T-cell (primary cell): ENCODE measurements at places on chromosomes 1 and 21. TPM values are rescaled to one million over a fixed set of nuclear protein-coding genes. Genes with fewer than 3 reads are reported as not detected.

- DNase-seq = no peak
- H3K4me3 ChIP-seq = no peak overlapping the region
- no peak overlapping the region for H3K27ac ChIP-seq
Measured at GRCh38 chr1:156483397-156483796, 17.2 kb downstream of the MEF2D start.

DNA sequence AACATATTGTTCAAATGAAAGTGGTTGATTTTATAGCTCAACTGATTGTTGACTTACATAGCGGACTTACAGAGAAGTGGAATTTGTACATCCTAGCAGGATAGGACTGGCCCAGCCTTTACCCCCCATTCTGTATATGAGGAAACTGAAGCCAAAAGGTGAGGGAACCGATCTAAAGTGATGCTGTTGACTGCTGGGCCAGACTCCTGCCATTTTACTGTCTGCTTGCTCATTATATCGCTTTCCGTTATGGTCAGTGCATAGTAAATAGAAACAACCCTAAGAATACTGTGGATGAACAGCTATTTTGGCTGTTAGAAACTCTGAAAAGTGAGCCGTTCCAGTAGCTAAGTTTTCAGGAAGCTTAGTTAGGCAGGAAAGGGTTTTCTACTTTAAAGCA, 31.9 kb downstream of the PRDM2 start:
- peaks cover 56% of the 10 kb centered on the region for H3K4me1 ChIP-seq
- no peaks in the 10 kb centered on the region for H3K36me3 ChIP-seq
- no peak overlapping the region for H3K4me3 ChIP-seq
- peak overlapping the region; percentile 94 for H3K27ac ChIP-seq
- DNase-seq = no peak

GRCh38 chr1:63064135-63064534, 258.2 kb upstream of the FOXD3 start:
- H3K4me3 ChIP-seq = no peak overlapping the region
- H3K27me3 ChIP-seq = no peaks in the 10 kb centered on the region
- no peaks in the 10 kb centered on the region for H3K4me1 ChIP-seq
- no peak for DNase-seq
- no peaks in the 10 kb centered on the region for H3K36me3 ChIP-seq

GRCh38 chr1:246081856-246082668, 425.0 kb downstream of the SMYD3 start:
- no peak overlapping the region for H3K4me3 ChIP-seq
- no peaks in the 10 kb centered on the region for H3K27me3 ChIP-seq
- no peak for DNase-seq

DNA sequence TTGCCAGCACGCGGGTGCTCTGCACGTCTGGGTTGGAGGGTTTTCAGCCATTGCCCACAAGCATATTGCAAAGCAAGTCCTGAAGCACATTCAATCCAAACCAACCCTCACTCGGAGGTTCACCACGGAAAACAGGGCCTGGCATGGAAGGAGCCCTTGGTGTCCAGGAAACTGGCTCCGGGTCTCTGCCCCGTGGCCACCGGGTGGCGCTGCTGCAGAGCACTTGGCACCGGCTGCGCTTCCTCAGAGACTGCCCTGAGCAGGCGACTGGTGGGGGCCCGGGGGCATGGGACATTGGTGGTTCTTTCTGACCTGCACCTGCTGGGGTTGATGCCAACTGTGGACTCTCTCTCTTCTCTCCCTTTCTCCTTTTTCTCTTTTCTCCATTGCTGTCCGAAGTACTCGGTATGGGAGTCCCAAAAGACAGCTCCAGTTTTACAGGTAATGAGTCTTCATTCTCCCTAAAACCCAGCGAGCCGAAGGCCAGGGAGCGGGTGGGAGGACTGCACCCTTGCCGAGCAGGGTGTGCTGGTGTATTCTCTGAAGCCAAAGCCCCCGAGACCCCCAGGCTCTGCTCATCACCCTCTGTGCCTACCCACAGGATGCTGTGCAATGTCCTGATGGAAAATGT, 4.1 kb upstream of the KCNAB2 start:
- no peak overlapping the region for H3K4me3 ChIP-seq
- H3K4me1 ChIP-seq = peaks cover 4% of the 10 kb centered on the region
- no peaks in the 10 kb centered on the region for H3K27me3 ChIP-seq
- no peak for DNase-seq

DNA sequence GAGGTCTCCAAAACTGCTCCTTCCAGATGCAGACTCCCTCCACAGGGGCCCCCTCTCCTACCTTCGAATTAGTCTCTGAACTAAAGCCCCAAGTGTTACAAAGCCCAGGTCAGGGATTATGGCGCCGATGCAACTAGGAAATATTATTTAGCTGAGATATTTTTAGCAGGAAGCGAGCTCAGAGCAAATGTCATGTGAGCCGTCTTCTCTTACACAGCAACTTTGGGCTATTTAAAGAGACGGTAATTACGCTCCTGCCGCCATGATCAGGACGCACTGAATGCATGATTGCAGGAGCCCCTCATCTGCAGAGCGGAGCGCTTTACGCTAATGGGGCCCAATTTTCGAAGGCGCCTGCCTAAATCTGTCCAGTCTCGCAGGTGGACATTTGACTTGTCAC, 55.3 kb upstream of the TARDBP start:
- no peak overlapping the region for H3K27ac ChIP-seq
- no peak overlapping the region for H3K4me3 ChIP-seq
- no peaks in the 10 kb centered on the region for H3K27me3 ChIP-seq

DNA sequence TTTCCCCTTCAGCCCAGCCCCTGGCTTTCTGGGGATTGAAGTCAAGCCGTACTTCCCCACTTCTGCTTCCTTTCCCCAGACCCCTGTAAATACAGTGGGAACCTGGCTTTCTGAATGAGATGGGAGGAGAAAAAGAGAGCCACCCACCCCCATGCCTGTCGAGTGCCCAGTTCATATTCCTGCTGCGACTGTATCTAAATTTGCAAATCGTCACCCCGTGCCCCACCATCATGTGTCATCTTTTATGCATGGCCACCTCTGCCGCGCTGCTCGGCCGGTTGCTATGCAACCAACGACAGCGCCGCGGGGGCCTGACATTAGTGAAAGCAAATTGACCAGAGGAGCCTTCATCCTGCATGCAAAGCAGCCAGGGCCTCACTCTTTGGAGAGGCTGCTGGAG, 143.0 kb downstream of the ELAVL4 start:
- no peak for DNase-seq
- no peaks in the 10 kb centered on the region for H3K4me1 ChIP-seq
- H3K27ac ChIP-seq = no peak overlapping the region
- H3K27me3 ChIP-seq = no peaks in the 10 kb centered on the region
- H3K4me3 ChIP-seq = no peak overlapping the region

The NHLH1 gene
- 0.38 TPM for total RNA-seq
